ENCODE measurements at places on chromosomes 16 and 17. TPM values are rescaled to one million over a fixed set of nuclear protein-coding genes. Genes with fewer than 3 reads are reported as not detected.

Gene PRKCB
- total RNA-seq = not detected

Gene MGAT5B
- total RNA-seq = 0.20 TPM

Gene TP53TG3B
- total RNA-seq = not detected

DNA sequence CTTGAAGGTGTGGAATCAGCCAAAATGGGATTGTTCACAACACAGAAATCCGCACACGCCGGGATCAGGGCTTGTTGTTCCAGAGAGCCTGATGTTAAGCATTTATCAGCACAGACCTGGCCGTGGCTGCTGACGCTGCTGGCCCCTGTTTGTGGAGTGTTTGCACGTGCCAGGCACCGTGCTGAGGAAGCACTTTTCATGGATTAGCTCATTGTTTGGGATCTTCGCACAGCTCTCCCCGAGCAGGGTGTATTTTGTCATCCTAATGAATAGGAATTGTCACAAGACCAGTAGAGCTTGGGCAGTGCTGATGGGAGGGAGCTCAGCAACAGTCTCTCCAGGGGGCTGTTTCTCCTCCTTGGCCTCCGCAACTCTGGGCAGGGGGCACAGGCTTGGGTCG lies 160.4 kb upstream of the PLCG2 start:
- no peak for DNase-seq

GRCh38 chr17:78783711-78784324 lies 1.7 kb upstream of the CYTH1 start:
- peak; percentile 18 for DNase-seq

- no peak for DNase-seq
Observed at GRCh38 chr17:82222816-82223215, 6.0 kb upstream of the SLC16A3 start.

DNA sequence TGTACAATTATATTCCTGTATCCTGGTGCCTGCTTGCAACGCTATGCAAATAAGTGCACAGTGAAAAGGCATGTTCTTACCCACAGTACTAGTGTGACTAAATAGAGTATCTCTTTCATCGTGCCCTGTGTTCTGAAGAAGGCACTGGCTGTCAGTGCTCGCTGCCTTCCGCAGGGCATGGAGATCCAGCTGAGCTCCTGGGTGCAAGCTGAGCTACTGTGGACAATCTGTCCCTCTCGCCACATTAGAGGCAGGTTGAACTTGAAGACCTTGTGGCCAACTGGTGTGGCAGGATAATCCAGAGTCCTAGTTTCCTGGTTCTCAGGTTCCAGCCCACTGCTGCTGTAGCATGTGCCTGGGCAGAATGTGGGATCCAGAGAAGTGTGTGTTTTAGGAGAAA lies 1.9 kb upstream of the ST6GALNAC1 start:
- DNase-seq = no peak

DNA sequence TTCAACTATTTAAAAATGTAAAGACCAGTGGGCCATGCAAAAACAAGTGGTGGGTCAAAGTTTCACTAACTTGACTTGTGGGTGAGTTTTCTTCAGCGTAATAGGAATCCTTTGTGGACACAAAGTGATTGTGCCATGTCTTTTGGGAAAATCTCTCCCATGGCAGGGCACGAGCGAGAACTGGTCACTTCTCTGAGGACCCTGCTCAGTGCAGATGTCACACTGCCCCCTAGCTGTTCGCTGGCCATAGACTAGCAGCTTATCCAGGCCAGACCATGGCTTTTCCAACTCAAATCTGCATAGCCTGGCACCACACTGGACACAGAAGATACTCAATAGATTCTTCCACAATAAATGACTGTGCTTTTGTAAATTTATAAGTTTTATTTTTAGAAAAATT lies 306.0 kb upstream of the CCL2 start:
- DNase-seq = no peak

- no peak for DNase-seq
Observed at GRCh38 chr17:58110012-58110411, 26.8 kb downstream of the DYNLL2 start.

GRCh38 chr17:66715745-66716156 lies 119.2 kb upstream of the CACNG5 start:
- no peak for DNase-seq

DNA sequence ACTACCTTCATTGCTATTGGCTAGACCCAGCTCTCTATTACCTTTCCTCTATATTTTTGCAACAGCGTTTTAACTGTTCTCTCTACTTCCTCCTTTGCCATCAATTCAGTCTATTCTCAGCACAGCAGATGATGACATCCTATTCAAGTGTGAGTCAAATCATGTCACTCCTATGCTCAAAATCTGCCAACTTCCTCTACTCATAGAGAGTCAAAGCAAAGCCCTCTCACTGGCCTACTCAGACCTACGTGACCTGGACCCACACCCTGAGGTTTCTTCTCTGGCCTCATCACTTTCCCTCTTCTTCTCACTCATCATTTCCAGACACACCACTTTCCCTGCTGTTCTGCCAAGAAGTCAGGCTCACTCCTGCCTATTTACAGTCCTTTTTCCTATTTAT lies 289.0 kb upstream of the AXIN2 start:
- no peak for DNase-seq

- DNase-seq = no peak
Observed at GRCh38 chr17:50909765-50910605, 43.8 kb upstream of the TOB1 start.

GRCh38 chr17:76296186-76296585 lies 11.9 kb downstream of the QRICH2 start:
- no peak for DNase-seq

GRCh38 chr17:32936894-32937500 lies 9.0 kb downstream of the TMEM98 start:
- no peak for DNase-seq

- no peak for DNase-seq
Observed at GRCh38 chr17:82098169-82098938, at the start of gene FASN. TSS of gene FASN (minus strand) at chr17:82098236. CDS start at chr17:82096445, 1,791 bp downstream.
